Smooth muscle cell of the coronary artery (primary cell): ENCODE measurements at places on chromosomes 6 and 20. TPM values are rescaled to one million over a fixed set of nuclear protein-coding genes. Genes with fewer than 3 reads are reported as not detected.

Gene PSORS1C2
- total RNA-seq, result 0.08 TPM in 1 of 2 replicates, not detected in the other

Gene HTR1B
- 0.08 TPM in 1 of 2 replicates, not detected in the other for total RNA-seq

Gene MYCT1
- total RNA-seq, result 0.47 and 9.5 TPM in 2 replicates

Gene OR12D3
- not detected in 2 replicates for total RNA-seq

Gene TSPO2
- total RNA-seq, result not detected in 2 replicates
